ENCODE measurements at places on chromosomes 2 and 18.

DNA sequence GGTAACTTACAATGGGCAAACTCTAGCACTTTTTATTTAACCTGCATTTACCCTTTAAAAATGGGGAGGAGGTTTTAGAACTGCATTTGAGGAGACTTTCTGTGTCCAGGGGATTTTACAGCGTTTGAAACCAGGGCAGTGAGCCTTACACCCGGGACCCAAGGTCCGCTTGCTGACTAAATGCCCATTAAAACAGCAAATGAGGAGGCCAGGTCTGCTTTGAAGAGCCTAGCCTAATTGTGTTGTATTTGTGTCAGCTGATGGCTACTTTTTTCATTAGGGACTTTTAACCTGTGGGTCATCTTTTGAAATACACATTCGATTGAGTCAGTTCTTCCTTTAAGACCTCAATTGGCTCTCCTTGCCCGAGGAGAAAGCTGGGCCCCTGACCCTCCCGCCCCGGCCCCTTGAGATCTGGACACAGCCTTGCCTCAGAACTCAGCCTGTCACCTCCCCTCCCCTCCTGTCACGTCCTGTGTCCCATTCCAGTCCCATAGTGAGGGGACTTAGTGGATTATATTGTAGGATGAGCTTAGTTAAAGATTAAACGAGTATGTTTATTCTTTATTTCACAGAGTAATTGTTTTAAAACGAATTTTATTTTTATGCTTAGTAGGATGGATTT is 69.0 kb downstream of the KLHL29 start:
- peak; percentile 26 for DNase-seq

DNA sequence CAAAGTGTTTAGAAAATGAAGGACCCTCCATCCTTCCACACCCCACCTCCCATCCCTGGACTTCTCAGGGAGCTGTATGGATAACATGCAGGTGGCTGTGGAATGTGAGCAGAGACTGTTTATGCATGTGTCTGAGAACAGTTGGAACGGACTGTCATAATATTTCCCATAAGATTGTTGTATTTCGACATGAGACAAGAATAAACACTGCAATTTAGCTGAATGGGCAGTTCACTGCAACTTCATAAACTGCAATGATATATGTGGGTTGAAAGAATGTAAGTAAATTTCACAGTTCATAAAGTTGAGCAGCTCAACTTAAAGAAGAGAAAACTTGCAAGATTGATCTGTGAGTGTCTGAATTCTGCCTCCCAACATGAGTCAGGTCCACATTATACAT is 74.6 kb downstream of the MEP1B start:
- no peak for DNase-seq

GRCh38 chr2:189834059-189834458 is 49.8 kb downstream of the PMS1 start:
- DNase-seq: no peak

- no peak for DNase-seq
Observed at GRCh38 chr2:209424781-209425470, 1.1 kb downstream of the MAP2 start.

DNA sequence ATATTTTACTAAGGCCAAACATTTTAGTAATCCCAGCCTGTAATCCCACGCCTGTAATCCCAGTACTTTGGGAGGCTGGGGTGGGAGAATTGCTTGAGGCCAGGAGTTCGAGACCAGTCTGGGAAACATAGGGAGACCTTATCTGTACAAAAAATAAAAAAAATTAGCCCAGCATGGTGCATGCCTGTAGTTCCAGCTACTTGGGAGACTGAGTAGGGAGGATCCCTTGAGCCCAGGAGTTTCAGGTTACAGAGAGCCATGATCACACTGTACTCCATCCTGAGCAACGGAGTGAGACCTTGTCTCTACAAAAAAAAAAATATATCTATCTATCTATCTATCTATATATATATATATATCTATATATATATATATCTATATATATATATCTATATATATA is 19.1 kb downstream of the KLHL23 start:
- no peak for DNase-seq

DNA sequence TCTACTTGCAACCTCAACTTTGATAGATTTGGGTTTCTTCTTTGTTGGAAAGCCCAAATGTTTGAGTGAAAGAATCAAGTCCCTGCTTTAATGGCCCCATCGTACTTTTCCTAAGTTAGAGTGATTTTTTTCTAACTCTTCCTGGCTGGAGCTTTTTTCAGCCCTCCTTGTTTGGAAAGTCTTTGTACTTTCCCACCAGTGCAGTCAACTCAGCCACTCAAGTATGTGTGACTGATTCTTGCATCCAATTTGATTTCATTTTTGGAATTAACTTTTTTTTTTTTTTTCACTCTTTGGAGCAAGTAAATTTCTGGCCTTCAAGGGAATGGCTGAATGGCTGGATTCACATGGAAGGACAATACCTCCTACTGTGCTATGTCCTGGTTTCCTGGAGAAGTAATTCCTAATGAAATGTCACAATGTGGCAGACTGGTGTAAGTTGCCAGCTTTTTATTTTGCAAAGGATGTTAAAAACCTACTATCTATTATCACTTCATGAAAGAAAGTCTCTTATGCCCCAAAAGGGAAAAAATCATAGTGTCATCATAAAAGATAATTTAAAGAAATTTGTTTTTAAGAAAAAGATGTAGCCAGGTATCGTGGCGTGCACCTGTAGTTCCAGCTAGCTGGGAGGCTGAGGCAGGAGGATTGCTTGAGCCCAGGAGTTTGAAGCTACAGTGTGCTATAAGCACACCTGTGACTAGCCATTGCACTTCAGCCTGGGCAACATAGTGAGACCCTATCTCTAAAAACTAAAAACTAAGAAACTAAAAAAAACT is 76.0 kb upstream of the ZFP36L2 start:
- no peak for DNase-seq

- no peak for DNase-seq
Observed at GRCh38 chr18:55034742-55035141, 75.5 kb upstream of the CCDC68 start.

- DNase-seq: no peak
Observed at GRCh38 chr18:49693717-49694005, 119.7 kb downstream of the ACAA2 start.

DNA sequence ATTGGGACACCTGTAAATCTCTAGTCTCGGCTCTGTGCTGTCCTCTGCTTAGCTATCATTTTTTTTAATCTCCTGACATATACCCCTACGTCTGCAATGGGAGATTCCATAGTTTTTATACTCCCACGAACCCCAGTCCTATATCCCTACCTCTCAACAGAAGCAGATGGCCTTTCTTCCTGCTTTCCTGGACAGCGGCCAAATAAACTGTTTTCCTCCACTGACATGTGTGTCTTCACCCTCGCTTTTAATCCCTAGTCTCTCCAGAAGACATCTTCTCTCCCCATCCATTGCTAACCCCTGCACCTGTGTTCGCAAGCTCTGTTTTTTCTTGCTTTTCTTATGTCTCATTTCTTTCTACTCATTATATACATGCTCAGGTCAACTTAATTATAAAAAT is 395.4 kb downstream of the EPHA4 start:
- no peak for DNase-seq

DNA sequence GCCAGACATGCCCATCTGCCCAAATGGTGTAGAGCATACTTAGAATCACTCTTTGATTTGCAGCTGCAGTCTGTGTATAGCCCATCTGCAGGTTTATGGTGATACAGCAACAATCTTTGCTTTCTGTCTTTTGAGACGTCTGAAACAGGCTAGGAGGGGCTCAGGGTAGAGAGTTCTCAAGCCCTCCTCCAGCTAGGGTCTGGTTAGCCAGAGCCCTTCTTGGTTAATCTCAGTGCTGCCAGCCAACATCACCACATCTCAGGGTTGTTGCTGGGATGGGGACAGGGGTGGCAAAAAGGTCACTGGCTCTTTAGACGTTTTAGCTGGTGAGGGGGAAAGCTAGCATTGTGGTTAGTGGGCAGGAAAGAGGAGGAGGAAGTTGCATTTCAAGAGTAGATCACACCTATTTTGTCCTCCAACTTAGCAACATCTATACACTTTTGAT is 136.6 kb upstream of the ACAA2 start:
- DNase-seq: no peak

GRCh38 chr2:72276876-72277275 is 129.2 kb upstream of the CYP26B1 start:
- DNase-seq: no peak

GRCh38 chr18:11995445-11996189 is 14.3 kb downstream of the IMPA2 start:
- peak; percentile 78 for DNase-seq

DNA sequence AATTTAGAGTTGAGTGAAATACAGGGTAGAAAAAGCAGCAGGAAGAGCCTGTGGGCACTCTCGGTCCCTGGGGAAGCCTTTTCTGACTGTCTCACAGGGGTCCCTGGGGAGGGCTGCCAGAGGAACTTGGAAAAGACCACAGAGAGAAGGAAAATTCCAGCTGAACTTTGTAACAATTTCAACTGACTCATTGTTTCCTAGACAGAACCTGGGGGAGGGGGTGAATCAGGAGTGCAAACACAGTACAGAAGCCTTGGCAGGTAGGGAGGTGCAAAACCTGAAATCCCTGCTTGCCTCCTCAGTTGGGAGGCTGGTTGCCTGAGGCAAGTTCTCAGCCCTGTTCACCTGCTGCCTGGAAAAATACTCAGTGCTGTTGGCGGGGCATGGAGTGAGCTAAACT is 106.8 kb downstream of the GRB14 start:
- no peak for DNase-seq

DNA sequence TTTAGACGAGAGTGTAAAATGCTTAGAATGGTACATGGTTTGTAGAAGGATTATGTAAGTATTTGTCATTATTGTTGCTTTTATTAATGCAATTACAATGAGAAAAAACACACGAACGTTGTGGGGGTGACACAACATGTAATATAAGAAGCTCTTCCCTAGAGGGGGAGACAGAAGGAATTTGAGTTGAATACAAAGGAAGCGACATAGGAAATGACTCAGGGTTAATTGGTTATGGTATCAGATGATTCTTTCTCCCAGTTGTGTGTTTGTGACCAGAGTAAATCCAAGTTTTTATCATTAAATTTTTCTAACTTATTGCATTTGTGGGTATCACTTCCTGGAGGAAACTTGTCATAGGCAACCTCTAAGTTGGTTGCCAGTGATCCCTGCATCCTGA is 625.6 kb upstream of the CDH2 start:
- DNase-seq: no peak

Measured in HAP-1 (cell line).